Kidney epithelial cell (primary cell): ENCODE measurements at places on chromosomes 5 and 9.

GRCh38 chr9:7370988-7371387 is 428.6 kb downstream of the DMAC1 start:
- no peak for DNase-seq

- DNase-seq, result no peak
These were observed 27.8 kb downstream of the PPARGC1B start for GRCh38 chr5:149757956-149758355.

DNA sequence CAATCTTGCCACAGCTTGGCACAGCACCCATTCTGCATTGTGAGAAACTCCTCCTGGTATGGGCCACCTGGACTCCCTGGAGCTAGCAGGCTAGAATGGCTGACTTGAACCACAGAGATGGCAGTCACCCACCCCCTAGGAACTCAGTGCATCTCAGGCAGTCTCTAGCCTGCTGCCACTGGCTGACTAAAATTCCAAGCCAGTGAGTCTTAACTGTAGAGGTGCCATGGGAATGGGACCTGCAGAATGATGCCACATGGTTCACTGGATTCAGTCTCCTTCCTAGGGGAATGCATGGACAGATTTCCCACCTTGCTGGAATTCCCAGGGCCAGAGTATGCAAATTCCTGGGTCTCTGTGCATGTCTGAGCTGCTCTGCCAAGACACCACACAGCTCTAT is 382.9 kb downstream of the MAN2A1 start:
- DNase-seq, result no peak

GRCh38 chr9:109805050-109805449 is 25.1 kb downstream of the PALM2AKAP2 start:
- no peak for DNase-seq

- no peak for DNase-seq
These were observed 39.2 kb upstream of the ELOVL7 start for GRCh38 chr5:60883229-60883628.

DNA sequence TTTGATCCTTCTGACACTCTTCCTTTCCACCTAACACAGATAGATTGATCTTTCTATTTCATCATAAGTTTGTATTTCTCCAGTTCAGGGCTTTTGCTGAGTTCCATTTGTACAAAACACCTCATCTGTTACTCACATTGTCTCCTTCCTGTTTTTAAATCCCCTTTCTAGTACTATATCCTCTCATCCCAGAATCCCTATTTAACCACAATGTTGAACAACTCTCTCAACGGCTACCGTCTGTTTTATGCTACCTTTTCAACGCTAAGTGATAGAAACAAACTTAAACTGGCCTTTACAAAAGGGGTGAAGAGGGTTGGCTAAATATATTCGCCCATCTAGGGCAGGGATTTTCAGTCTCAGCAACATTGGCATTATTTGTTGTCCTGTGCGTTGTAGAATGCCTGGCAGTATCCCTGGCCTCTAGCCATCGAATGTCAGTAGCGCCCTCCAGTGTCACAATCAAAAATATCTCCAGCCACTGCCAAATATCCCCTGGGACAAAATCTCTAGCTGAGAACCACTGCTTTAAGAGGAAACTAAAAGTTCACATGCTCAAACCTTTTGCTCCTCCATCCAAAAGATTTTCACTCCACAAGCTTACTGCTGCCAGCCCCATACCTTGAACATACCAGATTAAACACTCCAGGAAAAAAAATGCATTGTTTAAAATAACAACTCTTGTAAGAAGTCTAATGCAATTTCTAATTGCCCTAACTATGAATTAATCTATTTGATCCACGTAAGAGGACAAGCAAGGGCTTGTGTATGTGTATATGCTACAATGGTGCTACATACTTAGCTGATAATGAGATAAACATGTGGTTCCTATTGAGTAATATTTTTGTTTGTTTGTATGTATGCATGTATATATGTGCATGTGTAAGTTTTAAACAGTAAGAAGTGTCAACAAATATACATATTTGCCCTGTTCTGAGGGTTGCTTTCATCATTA is 344.0 kb downstream of the PTPRD start:
- DNase-seq, result no peak

- peak; percentile 12 for DNase-seq
These were observed 839 bp downstream of the GABRG2 start for GRCh38 chr5:162068412-162068811.

- no peak for DNase-seq
These were observed 128.4 kb downstream of the TMEM174 start for GRCh38 chr5:73301208-73301901.
